ENCODE measurements at places on chromosomes 16 and 17.

- DNase-seq, result no peak
Observed at GRCh38 chr17:50848711-50849110, 13.3 kb downstream of the WFIKKN2 start.

GRCh38 chr17:17028059-17028877 lies 14.0 kb upstream of the MPRIP start:
- no peak for DNase-seq

GRCh38 chr17:3885271-3885670 lies 7.6 kb downstream of the CAMKK1 start:
- no peak for DNase-seq

DNA sequence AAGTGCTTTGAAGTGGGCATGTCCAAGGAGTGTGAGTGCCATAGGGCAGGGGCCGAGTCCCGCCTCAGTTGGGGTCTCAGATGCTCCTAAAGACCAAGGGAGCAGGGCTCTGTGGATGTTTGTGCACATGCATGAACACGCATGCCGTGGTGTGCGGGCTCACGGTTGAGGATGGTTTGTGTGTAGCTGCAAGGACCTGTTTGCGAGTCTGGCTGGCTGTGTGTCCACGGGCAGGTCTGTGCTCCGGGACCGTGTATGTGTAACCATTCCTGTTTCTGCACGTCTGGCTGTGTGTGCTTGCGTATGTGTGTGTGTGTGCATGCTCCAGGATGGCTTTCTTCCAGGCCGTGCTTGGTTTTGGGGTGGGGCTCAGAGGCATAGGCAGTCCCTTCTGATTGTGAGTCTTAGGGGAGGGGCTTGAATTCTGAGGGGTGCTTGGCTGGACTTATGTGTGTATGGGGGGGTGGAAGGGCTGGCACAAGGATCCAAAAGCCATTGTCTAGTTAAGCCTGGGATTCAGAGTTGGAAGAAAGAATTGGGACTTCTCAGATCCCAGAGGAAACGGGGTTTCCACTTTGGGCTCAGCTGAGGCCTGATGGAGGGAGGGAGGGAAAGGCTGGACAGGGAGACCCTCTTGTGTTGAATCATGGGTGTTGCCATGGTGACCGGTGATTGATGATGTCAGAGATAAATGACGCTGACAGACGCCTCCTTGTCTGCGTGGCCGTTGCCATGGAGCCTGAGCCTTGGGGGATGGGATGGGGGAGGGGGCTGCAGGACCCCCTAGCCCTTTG lies 14.4 kb downstream of the GJD3 start:
- DNase-seq, result no peak

GRCh38 chr17:57420734-57421717 lies 164.7 kb downstream of the MSI2 start:
- DNase-seq, result no peak

Measured in stimulated activated CD4-positive, alpha-beta T cell treated with anti-CD3 and anti-CD28 coated beads, TNF-alpha, amount 100 ng/mL, for 1 hour (primary cell).